Pancreas (tissue), 10 donors: ENCODE measurements at places on chromosomes 6 and 20.

GRCh38 chr6:100381111-100381510 lies 83.6 kb downstream of the SIM1 start:
- DNase-seq: no peak

GRCh38 chr6:63289269-63289872 lies 30.4 kb downstream of the LGSN start:
- DNase-seq: no peak

GRCh38 chr6:129632172-129632613 lies 77.8 kb downstream of the ARHGAP18 start:
- no peak for DNase-seq

GRCh38 chr20:57478176-57478575 lies 46.8 kb downstream of the CTCFL start:
- no peak for DNase-seq

- DNase-seq: no peak
Measured at GRCh38 chr6:142893088-142893487, 51.9 kb downstream of the HIVEP2 start.

GRCh38 chr6:7975764-7976146 lies 65.2 kb upstream of the TXNDC5 start:
- no peak for DNase-seq

DNA sequence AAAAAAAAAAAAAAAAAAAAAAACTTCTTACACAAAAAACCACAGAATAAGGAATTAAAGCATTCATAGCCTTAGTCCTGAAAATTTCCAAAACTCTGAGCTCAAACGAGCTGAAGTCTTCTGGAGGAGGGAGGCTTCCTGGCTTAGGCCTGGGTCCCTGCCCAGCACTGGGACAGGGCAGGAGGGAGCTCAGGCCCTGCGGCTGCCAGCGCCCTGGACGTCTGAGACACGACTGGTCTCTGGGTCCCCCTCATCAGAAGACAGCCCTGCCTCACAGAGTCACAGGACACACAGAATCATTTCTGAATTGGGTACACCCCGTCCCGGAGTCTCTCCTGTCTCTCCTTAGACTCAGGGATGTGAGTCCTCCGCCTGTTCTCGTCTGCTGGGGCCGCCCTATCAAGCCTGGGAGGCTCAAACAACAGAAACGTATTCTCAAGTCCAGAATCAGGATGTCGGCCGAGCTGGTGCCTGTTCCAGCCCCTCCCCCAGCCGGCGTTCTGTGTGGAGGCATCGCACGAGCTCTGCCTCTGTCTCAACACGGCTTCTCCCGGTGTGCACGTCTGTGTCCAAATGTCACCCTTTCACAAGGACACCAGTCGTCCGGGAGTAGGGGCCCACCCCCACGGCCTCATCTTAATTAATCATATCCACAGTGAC lies 39.4 kb downstream of the ZBTB46 start:
- DNase-seq: no peak

DNA sequence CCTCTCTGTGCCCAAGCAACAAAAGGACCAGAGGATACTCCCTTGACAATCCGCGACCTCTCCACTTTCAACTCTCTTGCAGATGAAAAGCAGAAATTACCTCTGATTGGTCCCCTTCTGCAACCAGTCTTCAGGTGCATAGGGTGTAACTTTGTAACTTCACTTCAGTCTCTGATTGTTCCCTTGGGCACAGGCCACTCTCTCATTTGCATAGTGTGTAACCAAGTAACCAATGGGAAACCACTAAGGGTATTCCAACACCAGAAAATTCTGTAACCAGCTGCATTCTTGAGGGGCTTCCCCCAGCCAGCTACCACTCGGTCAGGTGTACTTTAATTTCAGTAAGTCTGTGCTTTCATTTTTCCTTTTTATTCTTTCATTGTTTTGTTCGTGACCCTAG lies 4.4 kb upstream of the RAET1L start:
- no peak for DNase-seq

DNA sequence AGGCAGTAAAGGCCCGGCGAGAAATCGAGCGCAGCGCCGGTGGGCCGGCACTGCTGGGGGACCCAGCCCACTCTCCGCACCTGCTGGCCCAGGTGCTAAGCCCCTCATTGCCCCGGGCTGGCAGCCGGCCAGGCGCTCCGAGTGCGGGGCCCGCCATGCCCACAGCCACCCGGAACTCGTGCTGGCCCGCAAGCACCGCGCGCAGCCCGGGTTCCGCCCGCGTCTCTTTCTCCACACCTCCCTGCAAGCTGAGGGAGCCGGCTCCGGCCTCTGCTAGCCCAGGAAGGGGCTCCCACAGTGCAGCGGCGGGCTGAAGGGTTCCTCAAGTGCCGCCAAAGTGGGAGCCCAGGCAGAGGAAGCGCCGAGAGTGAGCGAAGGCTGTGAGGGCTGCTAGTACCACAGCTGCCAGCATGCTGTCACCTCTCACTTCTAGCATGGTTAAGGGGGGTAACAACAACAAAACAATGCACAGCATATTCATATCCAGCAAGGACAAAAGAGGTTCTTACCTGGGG lies 11.3 kb upstream of the GMPR start:
- DNase-seq: no peak

DNA sequence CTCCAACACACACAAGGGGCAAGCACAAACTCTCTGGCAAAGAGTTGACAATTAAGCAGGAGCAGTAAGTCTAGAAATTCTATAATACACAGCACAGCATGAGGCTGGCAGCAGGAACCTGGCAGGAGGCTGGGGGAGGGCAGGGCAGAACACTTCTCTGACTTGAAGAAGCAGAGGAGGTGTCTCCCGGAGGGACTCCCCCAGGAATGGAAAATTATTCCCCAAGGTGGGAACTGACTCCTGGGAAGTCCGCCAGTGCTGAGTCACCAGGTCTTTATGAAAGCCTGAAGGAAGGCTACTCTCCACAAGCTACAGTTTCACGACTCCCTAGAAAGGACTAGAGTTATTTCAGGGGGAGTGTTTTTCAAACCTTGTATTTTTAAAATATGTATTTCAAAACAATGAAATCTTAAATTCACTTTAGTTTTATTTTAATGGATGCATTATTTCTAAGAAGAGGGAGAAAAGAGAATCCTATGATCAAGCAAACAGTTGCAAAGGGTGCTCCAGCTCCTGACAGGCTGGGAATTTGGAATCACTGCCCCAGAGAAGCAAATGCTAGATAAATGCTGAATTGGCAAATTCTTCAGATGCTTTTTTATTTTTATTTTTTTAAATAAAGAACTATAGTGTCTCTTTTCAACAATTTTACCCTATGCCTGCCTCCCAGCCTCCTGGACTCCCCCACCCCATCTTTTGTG lies 192.8 kb downstream of the LY86 start:
- DNase-seq: no peak

DNA sequence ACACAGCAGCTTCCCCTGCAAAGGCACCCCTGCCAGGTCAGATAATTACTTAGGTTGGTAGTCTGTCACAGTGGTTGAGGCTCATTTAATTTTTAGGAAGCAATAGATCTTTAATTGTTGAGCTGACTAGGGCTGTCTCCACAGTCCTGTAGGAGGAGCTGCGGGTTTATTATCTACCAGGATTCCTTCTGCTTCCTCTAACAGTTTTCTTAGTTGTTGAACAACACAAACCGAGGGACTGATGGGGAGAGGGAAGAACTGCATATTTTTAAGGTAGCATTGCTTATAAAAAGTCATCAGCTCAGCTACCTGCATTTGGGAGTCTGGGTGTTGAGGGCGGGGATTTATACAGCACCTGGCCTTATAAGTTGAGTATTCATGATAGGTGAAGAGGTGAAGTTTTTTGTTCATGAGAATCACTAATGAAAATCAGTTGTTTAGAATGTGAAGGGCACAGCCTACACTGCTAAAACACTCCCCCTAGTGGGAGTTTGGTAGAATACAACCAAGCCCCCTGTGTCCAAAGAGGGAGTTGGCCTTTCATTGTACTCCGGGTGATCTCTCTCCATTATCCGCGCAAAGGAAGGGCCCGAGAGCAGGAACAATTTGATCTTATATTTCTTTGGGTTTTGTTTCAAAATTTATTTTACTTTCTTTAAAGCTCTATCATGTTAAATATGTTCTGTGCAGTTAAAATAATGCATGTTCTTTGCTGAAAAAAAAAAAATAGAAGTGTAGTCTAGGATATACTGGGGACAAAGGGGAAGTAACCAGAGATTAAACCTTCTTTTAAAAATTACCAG lies 69.6 kb downstream of the SSR1 start:
- DNase-seq: no peak

- DNase-seq: no peak
Measured at GRCh38 chr20:50834599-50835005, 39.7 kb downstream of the BCAS4 start.

GRCh38 chr6:35486005-35486925 lies 10.6 kb downstream of the TEAD3 start:
- peak; percentile 83 for DNase-seq

DNA sequence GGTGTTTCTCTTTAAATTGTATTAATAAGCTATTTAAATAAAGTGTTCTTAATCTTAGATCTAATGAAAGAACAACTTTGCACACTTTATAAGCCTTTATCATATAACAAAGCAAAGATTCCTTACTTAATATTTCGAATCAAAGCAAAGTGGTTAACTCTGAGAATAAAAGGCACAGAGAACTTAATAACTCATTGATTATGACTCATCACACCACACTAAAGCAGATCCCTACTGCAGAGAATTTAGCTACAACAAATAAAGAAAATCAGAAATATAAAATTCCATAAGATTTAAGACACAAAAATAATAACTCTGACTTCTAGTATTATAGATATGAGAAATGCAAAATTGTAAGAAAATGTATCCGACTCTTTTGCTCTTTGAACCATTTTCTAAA lies 135.6 kb upstream of the RUNX2 start:
- DNase-seq: no peak
